ENCODE measurements at places on chromosomes 13 and 19.

DNA sequence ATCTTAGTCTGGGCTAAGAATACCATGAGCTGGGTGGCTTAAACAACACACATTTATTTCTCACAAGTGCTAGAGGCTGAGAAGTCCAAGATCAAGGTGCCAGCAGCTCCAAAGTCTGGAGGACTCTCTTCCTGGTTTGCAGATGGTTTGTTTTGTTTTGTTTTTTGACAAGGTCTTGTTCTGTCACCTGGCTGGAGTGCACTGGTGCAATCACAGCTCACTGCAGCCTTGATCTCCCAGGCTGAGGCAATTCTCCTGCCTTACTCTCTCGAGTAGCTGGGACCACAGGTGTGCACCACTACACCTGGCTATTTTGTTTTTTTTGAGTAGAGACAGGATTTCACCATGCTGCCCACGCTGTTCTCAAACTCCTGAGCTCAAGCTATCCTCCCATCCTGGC, 15.5 kb downstream of the APLP1 start:
- no peak for DNase-seq

DNA sequence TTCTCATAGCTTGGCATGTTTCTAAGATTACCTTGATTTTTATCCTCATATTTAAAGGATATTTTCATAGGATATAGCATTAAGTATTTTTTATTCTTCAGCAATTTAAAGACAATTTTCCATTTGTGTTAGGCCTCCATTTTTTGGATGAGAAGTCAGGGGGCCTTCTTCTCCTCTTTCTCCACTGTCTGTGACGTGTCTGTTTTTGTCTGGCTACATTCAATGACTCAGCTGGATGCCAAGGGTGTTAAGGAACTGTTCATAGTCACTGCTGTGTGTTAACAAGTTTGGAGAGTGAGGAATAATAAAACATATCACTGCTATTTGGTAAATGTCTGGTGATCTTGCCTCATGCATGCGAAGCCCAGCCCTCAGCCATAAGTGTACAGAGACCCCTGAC, 36.4 kb downstream of the ZNF582 start:
- no peak for DNase-seq

GRCh38 chr13:101530293-101530692, 77.8 kb downstream of the ITGBL1 start:
- DNase-seq = no peak

- DNase-seq = no peak
These were observed 44.9 kb downstream of the LYL1 start for GRCh38 chr19:13057744-13058143.

- DNase-seq = no peak
These were observed 463 bp upstream of the POMP start for GRCh38 chr13:28658539-28658795.

GRCh38 chr13:95005300-95005699, 293.0 kb upstream of the SOX21 start:
- DNase-seq = no peak

DNA sequence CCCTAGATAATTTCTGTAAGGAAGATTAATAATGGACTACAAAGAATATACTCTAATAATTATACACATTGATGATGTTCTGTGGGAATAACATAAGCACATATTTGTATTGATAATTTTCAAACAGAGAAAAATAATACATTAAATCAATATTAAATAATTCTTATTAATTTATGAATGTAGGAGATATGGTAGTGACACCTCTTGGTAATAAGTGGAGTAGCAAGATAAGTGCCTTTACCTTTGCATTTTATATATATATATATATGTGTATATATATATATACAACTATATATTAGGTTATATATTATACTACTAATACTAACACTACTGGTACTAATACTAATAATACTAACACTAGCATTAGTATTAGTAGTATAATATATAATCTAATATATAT, 905.8 kb downstream of the SLITRK1 start:
- no peak for DNase-seq

- DNase-seq = no peak
These were observed 5.6 kb downstream of the C19orf81 start for GRCh38 chr19:50654882-50655281.
